Stimulated activated naive CD8-positive, alpha-beta T cell treated with anti-CD3 and anti-CD28 coated beads, Interleukin-15, Interleukin-2, amounts not matched to agents 100 U/mL and 50 U/mL, for 24 hours (primary cell): ENCODE measurements at places on chromosomes 5 and 9.
A peak's percentile ranks its signal among the peaks of the same experiment; 100 is the strongest.

DNA sequence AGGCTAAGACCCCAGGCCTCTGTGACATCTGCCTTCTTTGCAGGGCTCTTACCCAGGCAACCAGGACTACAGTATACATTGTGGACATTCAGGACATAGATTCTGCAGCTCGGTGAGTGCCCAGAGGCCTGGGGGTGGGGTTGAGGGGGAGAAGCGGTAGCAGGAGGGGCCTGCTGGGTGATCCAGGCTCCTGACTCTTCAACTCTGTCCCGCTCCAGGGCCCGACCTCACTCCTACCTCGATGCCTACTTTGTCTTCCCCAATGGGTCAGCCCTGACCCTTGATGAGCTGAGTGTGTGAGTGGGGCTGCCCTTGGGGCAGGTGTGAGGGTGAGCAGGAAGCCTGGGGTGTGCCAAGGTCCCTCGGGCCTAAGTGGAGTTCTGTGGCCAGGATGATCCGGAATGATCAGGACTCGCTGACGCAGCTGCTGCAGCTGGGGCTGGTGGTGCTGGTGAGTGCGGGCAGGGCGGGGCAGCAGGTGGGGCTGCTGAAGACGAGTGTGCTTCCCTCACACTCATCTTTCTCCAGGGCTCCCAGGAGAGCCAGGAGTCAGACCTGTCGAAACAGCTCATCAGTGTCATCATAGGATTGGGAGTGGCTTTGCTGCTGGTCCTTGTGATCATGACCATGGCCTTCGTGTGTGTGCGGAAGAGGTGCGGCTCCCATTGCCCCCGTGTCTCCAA is 19.8 kb downstream of the GPRIN1 start:
- no peak for DNase-seq

DNA sequence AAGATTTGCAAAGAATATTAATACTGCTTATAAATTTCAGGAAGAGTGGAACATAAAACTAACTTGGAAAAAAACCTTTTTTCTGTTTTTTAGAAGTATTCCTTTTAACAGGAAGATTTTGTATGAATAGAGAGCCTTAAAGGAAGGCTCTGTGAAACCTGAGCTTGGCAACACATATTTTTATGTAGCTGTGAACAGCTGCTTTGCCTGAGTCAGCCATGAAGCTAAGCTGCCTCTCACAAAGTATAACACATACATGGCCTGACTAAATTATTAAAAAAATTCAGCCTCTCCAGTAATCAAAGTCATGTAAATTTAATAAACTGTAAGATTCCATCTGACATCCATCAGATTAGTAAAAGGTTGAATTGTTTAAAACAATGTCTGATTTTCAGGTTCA is 547.5 kb downstream of the ELAVL2 start:
- no peak for DNase-seq

GRCh38 chr5:73205305-73205704 is 32.3 kb downstream of the TMEM174 start:
- no peak for DNase-seq

DNA sequence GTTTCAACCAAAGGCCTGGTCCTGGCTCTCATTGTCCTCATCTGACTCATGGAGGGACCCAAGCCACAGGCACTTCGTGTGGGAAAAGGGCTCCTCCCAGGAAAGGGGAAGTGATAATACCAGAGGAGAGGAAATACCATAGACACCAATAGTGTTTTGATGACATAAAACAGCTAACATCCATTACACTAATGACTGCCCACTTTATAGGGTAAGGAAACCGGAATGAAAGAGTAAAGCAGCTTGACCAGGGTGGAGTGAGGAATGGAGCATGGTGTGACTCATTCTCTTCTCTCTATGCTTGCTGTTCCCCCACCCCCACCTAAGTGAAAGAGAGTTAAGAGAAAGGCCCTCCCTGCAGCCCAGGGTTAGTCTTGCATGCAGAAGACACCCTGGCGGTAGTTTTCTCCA is 67.4 kb upstream of the HRH2 start:
- DNase-seq, result no peak

- no peak for DNase-seq
Observed at GRCh38 chr9:27227192-27227591, 69.8 kb downstream of the EQTN start.

DNA sequence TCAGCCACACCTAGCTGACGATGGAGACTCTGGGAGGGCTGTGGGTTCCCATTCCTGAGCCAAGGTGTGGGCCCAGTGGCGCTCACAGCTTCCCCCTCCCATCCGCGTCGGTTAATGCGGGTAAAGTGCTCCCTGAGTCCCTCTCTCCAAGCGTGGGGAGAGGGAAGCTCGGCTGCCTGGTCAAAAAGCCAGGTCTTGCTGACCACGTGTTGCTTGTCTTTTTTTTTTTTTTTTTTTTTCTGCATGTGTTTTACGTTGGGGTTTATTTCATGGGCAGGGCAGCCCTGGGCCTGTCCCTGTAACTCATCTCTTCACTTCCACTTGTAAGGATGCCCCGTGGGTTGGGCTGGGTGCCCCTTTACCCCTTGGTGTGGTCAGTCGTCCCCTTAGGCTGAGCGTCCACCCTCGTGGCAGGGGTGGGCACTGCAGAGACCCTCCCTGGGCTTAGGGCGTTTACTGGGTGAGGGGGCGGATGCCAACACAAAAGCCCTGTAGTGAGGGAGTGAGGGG is 11.9 kb downstream of the NKD2 start:
- no peak for DNase-seq

- DNase-seq, result no peak
Observed at GRCh38 chr9:656926-657568, 184.4 kb upstream of the DMRT1 start.

DNA sequence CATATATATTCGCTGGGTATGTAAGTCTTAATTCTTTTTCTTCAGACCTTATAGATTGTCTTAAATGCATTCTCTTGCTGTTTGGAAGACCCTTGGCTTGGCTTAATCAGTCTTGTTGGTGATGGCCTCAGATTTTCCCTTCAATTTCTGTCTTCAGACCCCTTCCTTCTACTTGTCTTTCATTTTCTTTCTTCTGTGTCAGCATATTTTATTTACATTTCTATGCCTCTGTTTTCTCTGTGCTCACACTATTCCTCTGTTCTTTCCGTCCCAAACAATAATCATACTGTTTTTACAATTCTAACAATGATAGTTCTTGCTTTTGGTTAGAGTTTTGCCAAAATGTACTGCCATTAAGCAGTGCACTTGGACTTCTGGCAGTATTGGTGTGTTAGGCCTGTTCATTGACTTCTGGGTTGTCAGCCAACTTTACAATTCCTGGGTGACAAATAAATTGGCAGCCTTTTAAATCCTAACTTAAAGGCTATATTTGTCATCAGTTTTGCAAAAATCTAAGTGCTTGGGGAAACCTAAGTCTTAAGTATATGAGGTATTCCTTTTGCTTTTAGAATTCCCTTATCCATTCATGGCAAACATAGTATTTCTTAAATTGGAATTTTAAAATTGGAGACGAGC is 8.0 kb downstream of the SRFBP1 start:
- DNase-seq, result no peak

DNA sequence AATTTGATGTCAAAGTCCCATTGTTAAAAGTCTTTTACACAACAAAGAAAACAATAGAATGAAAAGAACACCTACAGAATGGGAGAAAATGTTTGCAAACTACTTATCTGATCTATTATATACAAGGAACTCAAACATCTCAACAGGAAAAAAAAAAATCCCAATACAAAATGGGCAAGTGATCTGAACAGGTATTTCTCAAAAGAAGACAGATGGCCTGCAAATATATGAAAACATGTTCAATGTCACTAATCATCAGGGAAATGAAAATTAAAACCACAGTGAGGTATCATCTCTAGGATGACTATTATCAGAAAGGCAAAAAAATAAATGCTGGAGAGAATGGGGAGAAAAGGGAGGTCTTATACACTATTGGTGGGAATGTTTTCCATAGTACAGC is 301.8 kb downstream of the ARHGAP26 start:
- no peak for DNase-seq

DNA sequence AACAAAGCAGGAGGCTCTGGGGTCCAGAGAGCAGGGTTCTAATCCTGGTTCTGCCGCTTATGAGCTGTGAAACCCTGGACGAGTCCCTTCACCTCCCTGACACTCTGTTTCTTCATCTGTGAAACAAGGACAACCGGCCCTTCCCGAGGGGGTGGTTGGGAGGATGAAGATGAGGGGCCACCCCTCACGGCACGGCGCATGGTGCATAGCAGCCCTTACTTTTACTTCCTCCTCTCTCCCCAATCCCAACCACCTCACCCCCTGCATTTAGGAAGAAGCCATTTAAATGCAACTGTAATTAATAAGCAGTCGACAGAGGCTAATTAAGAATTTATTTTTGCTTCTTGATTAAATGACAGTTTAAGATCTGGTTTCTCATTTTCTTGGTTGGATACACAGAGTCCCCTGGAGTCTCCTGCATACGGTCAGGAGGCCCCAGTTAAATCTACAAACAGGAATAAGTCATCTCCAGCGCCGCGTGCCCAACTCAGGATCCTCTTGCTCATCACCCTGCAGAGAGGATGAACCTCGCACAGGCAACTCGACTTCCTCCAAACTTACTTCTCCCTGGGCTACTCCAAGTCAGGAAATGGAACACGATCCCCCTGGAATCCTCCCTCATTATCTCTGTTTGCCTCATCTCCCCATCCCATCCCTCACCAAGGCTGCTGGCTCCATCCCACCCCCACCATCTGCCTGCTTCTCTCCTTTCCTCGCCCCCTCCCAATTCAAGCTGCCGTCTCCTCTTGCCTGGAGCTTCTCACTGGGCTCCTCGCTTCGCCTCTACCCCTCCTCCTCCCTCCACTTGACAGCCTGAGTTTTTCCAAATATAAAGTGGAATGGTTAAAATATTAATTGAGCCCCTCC is 95.9 kb downstream of the HRH2 start:
- DNase-seq, result no peak

DNA sequence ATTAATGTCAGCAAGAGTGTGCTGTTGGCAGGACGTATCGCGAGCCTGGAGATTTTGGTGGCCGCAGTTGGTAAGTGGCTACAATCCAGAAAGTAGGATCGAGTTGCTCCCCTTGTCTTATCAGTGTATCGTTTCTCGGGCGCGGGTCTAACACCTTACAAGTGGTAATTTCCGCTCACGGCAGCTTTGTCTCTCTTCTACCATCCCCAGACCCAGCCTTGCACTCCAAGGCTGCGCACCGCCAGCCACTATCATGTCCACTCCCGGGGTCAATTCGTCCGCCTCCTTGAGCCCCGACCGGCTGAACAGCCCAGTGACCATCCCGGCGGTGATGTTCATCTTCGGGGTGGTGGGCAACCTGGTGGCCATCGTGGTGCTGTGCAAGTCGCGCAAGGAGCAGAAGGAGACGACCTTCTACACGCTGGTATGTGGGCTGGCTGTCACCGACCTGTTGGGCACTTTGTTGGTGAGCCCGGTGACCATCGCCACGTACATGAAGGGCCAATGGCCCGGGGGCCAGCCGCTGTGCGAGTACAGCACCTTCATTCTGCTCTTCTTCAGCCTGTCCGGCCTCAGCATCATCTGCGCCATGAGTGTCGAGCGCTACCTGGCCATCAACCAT is 1.1 kb downstream of the PTGER4 start:
- peak; percentile 56 for DNase-seq

DNA sequence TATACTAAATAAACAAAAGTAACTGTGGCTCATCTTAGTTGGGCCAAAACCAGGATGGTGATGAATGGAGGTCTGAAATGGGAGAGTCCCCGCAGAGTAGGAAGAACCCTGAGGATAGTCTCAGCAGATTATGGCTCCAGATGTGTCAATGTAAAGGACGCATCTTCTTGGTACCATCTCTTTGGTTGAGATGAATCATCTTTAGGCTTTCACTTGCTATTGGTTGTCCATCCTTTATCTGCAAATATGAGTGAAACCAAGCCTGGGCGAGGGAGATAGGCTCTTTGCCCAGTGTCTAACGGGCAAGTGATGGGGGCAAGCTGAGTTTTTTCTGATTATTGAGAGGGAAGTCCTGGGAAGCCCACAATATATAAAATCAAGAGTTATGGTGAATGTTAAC is 19.4 kb upstream of the LCP2 start:
- no peak for DNase-seq

DNA sequence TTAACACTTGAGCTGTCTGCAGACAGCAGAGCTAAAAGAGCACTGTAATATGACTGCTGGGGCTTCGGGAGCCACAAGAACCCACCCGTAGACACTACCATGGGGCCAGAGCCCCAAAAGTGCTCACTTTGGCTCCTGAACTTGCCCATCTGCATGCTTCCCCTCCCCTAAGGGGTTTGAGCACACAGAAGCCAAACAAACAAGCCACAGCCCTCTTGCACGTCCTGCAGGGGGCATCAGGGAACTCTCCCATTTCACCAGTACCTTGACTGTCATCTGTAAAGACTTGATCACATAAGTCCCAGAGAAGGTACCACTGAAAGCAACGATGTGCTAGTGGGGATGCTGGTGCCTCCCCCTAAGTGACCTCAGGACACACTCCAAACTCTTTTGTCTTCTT is 681.8 kb downstream of the SEMA5A start:
- no peak for DNase-seq

DNA sequence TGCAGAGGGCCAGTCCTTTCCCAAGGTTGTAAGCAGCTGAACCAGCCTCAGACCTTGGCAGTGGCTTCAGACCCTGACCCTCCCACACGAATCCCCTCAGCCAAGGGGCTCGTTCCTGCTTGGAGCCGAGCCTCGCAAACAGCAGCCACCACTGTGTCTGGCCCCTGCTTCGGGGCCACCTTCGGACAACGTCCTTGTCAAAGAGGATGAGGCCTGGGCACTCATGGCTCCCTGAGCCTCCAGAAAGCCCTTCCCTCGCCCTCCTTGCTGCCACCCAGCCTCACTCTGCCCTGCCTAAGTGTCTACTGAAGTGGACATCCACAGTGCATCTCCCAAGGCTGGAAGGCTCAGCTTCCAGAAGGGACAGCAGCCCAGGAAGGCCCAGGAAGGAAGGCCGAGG is 161.7 kb downstream of the OLFM1 start:
- DNase-seq, result no peak

- DNase-seq, result no peak
Observed at GRCh38 chr9:126361810-126362238, 35.2 kb downstream of the MVB12B start.

DNA sequence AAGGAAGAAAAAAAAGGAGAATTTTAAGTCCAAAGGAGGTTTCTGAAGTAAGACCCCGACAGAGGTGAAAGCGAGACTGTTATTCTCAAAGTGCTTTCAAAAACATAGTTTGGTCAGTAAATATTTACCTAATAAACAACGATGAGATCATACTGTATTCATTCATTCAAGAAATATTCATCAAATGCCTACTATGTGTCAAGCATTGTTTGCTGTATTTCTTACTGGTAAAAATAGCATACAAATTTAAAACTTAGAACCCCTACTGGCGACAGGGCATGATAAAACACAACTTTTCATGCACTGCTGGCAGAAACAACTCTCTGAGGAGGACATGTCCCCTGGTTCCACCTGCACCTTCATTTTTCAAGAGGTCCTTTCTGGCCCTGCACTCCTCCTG is 190.7 kb downstream of the CDK5RAP2 start:
- DNase-seq, result no peak

- no peak for DNase-seq
Observed at GRCh38 chr5:110177729-110178128, 488.0 kb downstream of the MAN2A1 start.

DNA sequence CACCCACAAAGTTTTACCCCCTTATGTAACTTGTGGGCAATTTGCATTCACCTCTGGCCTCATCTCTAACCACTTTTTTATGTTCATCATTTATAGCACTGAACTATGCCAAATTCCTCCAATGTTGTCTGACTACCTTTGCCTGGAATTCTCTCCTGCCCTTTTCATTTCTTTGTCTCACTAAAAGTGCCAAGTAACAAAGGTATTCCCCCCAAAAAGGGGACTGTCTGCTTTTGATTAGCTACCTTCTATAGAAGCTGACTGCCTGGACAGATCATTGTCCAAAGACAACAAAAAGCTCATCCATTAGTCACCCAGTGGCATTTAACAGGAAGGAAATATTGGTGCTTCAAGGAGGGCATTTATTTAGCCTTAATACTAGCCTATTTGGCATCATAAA is 189.9 kb upstream of the VCAN start:
- no peak for DNase-seq
